MM.1S (cell line): ENCODE measurements at places on chromosomes 12 and 14.

DNA sequence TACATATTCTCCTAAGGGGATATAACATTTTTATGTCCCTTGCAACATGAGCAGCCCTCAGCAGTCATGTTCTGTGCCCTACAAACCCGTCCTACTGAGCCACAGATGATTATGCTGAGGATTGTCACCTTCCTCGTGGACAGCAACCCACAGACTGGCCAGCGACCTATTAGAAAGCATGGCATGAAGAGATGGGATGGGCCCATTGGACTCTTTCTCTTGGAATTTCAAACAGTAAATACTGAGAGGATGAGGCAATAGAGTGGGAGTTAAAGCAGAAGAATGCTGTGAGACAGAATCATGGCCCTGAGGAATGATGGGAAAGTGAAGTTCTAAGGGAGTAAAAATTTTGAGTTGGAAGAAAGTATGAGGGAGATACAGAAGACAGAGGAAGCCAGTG, 149.9 kb upstream of the BTG1 start:
- no peak for DNase-seq

DNA sequence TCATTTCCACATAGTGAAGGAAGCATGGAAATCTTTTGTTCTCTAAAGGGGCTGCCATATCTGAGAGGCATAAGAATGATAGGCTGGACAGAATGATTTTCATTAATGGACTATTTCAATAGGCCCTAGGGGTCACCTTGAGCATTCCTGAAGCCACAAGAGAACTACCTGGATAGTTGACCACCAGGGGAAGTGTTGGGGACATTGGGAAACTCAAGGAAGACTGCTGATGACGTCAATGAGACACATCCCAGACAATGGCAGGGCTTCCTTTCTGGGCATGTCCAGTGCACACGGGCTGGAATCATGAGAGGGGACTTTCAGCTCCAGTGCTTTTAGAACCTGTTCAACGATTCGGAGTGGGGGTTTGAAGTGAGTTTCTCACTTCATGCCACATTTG, 48.8 kb upstream of the CHST11 start:
- DNase-seq = no peak

- DNase-seq = no peak
Observed at GRCh38 chr14:61147381-61147821, 133.7 kb downstream of the TMEM30B start.

DNA sequence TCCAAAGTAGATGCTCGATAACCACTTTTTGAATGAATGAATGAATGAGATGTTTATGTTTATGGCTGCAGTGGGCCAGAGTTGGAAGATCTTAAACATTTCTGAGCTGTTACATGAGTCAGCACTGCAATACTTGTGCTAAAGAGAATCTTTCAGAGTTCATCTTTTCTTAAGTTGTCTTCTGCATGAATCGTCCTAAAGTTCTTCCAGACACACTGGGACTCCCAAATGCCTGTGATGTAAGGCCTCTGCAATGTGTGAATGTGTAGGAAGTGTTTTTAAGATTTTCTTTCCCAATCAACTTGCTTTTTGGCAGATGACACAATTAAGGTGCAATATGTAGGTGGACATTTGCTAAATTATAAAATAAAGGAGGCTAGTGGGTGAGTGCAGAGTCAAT, 50.3 kb upstream of the TRIM9 start:
- DNase-seq = no peak

DNA sequence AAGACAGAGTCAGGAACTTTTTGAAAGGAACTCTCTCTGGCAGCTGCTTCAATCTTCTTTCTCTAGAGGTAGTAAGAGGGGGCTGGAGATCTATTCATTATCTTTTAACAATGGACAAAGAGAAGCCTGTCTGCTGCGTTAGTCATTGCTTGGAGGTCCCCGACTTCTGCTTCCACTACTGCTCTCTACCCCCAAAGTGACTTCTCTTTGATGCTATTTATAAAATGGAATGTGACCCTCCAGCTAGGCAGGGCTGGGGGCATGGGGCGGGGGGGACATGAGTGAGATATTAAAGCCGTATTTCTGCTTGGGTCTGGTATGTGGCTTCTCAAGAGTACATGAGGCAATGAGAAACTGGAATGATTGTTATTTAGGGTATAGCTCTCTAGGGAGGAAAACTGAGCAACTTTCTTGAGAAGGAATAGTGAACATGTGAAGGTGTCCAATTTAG, 41.4 kb upstream of the NUDT4 start:
- no peak for DNase-seq
